ENCODE measurements at places on chromosomes 4 and X.

DNA sequence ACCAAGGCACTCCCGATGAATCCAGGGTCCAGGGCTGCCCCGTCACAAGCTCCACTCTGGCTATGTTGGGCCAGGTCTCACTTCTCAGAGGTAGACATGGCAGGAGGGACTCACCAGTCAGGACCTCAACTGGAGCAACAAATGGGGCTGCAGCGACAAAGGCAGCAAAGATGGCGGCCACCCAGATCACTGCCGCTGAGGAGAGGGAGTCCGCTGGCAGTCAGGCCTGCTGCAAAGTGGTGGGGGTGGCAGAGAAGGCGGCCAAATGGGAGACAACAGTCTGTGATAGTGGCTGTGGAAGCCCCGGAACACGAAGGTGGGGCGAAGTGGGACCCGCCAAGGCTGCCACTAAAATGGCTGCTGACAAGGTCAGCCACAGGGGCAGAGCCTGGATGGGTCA, 143.3 kb upstream of the RADX start:
- DNase-seq = no peak

DNA sequence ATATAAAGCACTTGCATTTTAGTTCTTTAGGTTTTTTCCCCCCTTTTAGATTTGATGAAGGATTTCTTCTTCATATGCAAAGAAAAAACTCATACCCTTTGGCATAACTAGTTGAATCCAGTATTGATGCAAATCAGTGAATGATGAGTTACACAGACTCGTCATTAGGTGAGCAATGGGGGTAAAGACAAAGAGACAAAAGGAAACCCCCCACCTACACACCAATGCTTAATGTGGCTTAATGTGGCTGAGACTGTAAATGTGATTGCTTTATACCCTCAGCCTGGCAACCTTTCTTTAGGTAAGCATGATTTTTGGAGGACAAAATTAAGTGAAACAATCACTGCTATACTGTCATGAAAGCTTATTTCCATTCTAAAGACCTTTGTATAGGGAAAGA, 39.5 kb downstream of the CD40LG start:
- no peak for DNase-seq

DNA sequence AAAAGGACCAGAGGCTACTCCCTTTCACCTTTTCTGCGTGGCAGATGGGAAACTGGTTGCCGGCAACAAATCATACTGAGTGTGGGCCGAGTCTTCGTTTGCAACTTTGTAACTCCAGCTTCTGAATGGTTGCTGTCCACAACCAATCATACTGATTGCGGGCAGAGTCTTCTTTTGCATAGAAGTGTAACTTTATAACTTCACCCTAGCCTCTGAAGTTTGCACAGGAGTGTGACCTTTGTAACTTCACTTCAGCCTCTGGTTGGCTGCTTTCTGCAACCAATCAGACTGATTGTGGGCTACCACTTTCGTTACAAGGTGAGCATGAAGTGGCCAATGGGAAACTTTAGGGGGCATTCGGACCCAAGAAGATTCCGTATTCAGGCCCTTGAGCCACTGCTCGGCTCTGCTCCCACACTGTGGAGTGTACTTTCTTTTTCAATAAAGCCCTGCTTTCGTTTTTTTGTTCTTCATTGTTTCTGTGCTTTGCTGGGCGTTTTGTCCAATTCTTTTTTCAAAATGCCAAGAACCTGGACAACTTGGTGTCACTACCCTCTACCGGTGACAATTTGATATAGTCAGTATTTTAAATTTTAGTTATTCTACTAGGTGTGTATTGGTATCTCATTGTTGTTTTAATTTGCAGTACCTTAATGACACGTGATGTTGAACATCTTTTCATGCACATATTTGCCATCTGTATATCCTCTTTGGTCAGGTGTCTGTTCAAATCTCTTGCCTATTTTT, 9.0 kb upstream of the PAGE5 start:
- no peak for DNase-seq

GRCh38 chr4:11415409-11416070, 13.2 kb downstream of the HS3ST1 start:
- DNase-seq = no peak

- DNase-seq = no peak
Observed at GRCh38 chr4:38868059-38868960, 704 bp downstream of the FAM114A1 start.

GRCh38 chr4:139266208-139266582, 13.8 kb downstream of the MGARP start:
- DNase-seq = no peak
